ENCODE measurements at places on chromosomes 1 and 21.

DNA sequence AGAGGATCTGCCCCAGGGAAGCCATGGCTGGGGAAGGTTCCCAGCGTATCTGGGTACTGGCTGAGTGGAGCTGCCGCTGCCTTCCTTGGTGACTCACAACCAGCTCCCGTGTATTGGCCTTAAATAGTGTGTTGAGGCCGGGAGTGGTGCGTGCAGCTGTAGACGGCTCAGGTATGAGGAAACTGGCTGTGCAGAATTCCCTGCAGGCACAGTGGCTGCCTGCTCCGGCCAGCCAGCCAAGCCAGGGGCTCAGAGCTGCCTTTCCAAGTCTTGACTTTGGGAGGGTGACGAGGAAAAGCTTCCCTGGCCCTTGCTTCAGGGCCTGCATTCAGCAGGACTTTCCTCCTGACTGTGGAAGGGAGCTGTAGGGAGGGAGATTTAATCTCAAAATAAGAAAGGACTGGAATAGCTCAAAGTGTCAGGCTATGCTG, at the start of gene VTCN1:
Gene VTCN1 (minus strand): TSS at position 97 of the 431 bp plus-strand sequence. CDS start 72 bp downstream, at position 25.
- DNase-seq = no peak

DNA sequence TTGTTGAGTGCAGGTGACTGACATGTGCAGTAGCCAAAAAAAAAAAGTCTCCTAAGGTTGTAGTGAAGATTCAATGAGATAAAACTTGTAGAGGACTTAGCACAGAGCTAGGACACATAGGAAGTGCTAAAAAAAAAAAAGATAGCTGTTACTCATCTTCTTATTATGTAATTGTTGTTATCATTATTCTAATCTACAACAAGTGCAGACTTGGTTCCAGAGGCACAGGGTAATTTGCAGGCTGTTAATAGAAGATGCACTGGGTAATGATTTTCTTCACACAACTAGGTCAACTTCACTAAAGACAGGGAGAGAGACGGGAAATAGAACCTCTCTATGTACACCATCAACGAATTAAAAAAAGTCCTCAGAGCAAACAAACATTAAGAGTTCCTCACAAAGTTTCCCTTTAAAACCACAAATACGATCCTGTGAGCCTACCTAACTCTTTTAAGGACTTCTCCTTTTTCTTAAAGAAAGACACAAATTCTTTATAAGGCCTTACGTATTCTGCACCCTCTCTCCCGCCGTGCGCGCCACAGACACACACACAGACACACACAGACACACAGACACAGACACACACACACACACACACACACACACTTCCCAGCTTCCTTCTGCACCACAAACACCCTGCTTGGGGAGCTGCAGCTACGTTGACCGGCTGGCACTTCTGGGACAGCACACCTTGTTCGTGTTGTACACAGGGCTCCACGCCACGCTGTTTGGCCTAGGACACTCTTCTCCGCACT, 49.8 kb upstream of the GADD45A start:
- DNase-seq = no peak

GRCh38 chr1:7561331-7561921, 209.7 kb upstream of the VAMP3 start:
- DNase-seq = no peak

DNA sequence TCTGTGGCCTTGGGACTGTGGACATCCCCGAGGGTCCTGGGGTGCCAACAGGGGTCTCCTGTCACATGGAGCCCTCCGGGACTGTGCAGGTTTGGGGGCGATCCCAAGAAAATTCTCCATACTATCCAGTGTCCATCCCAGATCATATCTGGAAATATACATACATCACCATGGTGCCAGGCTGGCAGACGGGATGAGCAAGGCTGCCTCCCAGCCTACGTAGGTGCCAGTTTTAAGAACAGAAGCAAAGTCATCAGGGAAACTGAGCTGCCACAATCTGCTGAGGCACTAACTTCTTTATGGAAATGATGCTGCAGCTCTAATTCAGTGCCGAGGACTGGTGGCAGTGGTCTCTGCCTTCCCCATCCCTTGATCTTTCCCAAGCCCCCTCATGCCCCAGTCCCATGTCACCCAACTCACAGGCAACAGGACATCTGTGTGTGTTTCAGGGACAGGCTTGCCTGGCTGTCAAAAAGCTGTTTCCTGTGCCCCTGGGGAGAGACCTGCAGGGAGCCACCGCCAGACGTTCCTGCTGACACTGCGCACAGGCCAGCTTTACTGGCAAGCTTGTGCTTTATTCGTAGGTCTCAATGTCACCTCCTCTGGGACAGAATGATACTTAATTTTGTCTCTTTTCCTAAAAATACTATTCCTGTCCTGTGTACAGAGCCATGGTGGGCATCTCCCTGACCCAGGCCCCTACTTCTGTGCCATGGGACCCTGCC, 15.5 kb downstream of the TEX35 start:
- DNase-seq = no peak

GRCh38 chr1:81596341-81596740, 204.4 kb upstream of the ADGRL2 start:
- DNase-seq = no peak

- no peak for DNase-seq
Observed at GRCh38 chr1:58829866-58830265, 46.0 kb upstream of the JUN start.

DNA sequence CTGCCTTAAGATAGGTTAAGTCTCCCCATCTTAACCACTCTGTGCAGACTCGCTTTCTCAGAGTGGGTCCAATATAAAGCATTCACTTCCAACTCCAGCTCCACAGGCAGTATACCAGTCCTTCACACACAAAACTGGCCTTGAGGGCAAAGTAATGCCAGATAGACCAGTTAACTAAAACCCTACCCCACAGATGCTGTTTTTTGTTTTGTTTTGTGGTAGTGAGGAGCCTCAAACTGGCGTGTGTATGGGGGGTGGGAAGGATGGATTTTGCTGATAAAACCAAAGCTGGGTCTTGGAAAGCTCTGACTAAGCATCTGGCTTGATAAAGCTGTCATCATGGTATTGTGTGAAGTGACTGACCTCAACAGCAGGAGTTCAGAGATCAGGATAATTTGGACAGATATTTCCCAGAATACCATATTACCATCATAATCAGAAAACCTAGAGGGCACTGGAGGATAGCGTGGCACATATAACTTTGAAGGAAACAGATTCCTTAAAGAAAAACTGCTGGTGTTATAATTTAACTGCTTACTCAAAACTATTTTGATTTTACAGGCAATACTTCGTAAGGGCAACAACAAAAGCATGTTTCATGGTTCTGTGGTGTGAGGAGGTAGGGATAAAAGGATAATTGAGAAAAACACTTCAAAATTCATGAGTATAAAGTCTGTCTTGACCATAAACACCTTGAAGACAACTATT, 29.6 kb upstream of the CPLANE2 start:
- DNase-seq = peak; percentile 34

DNA sequence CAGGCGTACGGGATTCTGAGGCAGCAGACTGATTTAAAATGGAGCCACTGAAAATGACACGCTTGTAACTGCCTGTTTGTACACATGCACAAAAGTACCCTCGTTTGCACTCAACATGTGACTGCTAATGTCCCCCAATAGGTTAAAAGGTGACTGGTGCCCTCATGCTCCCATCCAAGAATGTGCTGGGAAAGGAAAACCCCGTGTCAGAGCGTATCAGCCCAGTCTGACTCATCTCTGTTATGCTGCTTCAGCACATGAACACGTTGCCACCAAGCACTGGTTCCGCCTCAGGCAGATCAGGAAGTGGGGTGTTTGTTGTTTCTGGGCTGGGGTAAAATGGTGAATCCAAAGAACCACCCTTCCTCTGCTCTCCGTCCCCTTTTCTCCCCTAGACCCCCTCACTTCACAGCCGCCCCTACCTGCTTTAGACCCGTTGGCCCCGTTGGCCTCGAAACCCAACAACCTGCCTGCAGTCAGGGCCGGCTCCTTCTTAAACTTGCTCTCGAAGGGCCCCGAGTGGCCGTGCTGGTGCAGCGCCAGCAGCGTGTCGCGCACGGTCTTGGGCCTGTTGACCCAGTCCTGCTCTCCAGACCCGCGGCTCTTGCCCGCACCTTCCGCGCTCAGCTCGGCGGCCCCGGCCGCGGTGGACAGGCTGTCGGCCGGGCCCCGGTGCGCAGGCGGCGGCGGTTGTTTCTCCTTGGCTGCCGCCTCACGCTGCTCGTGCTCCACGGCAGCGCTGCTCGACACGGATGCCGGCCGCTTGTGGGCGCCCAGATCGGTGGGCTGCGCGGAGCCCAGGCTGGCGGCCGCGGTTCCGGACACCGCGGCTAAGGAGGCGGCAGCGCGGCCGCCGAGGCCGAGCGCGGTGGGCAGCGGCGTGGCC, 1.7 kb downstream of the IRF2BP2 start:
- peak; percentile 70 for DNase-seq

GRCh38 chr1:39488012-39488545, 3.4 kb upstream of the BMP8A start:
- DNase-seq = no peak

DNA sequence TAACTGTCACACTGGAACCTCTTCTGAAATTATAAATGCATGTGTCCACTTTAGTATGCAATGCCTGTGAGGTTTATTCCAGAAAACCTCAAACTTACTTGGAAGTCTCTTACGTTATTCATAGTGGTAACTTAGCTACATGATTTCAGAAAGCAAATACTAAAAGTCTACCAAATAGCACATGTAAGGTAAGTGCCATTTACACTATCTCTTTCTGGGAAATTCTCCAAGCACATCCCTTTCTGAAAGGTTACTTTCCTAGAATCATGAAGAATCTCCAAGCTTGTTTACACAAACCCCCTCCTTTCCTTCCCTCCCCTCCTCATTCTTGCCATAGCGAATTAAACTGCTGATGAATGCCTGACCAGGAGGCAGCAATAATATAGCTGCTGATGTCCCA, 42.5 kb downstream of the RAB3GAP2 start:
- DNase-seq = no peak

DNA sequence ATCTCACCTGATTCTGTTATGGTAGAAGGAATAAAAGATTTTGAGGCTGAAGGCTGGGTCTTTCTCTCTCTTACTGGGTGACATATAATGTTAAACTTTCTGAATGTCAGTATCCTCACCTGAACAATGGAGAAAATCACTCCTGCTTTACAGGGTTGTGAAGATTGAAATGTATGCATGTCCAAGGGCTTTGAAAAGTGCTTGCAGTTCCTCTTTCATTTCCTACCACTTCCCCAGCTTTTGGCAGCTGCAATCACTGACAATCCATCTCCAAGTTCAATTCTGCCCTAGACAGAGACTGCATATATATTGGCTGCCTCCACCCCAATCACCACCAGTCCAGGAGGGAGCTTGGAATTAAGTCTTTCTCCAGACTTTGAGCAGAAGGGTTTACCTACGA, 39.8 kb downstream of the FAM78B start:
- no peak for DNase-seq

DNA sequence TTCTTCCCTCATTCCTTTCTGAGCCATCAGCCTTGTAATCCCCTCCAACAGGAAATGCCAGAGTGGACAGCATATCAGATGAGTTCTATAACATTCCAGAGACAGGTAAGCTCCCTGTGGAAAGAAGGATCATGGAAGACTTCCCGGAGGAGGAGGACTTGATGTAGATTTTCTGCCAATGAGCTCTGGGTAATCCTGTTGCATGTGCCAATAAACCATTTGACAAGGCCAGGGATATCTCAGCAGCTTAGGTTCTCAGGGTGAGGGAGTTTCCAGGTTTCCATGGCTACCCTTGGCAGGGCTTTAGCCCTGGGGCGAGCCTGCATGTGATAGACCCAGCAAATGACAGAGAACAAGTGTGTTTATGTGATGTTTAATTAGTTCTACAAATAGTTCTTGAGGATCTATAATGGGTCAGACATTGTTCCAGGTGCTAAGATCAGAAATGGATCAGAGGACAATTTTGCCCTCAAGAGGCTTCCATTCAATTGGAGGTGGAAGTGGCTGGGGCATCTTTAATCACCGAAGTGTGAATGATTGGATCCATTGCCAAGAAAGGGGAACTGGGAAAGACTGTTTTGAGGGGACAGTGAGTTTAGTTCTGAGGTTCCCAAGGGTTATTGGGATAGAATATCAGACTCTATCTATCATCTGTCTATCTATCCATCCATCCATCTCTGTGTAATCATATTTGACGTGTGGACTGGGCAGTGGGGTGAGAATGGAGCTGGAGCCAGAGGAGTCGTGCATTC, 6.9 kb downstream of the PLA2G5 start:
- DNase-seq = no peak

DNA sequence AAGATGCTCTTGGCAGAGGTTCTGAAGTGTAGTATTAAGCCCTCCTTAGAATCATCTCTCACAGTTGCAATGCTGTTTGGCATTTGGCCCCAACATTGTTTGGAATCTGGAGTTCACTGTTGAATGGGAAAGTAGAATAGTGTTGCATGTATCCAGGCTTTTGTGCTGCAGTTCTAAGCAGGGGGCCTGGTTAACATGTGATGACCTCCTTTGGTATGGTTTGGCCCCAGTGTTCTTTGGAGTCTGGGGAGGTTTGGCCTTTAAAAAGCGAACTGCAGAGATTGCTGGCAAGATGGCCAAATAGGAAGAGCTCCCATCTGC, 61.8 kb upstream of the PLD5 start:
- no peak for DNase-seq

DNA sequence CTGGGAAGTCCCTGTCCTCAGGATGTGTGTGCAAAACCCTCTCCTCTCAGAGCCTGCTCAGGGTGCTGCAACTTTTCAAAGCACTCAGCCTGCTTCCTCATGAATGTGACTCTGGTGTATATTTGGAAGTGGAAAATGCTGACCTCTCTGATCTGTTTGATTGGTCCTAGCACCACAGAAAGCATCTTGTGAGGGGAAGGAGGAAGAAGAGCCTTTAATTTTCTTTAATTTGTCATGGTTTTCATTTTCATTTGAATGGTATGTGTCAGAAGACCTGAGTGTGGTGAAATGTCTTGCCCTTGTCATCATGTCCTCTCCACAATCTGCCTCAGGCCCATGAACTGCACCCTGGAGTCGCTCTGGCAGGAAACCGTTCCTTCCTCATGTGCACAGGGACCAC, 383.5 kb downstream of the NTNG1 start:
- DNase-seq = no peak

- DNase-seq = no peak
Observed at GRCh38 chr1:21126324-21126723, 50.4 kb downstream of the EIF4G3 start.

GRCh38 chr1:193318347-193318746, 131.9 kb upstream of the B3GALT2 start:
- no peak for DNase-seq

- no peak for DNase-seq
Observed at GRCh38 chr1:33358795-33359503, 38.1 kb upstream of the A3GALT2 start.

- no peak for DNase-seq
Observed at GRCh38 chr1:28801461-28801860, 10.5 kb upstream of the OPRD1 start.

DNA sequence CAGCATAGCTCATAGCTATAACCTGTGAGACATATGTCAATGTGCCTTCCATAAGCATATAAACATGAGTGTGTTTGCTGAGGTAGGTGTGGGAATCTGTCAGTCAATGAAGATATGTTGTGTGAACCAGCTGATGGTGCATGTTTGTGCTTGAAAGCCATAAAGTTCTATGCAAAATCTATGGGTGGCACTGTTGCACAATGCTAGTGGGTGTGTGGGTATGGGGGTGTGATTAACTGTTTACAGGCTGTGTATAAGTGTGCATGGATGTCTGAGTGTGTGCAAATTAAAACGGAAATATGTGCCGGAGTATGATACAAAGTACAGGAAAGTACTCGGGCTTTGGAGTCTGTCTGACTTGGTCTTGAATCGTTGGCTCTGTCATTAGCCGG, 1.0 kb upstream of the ATP2B4 start:
- peak; percentile 56 for DNase-seq

Data from heart right ventricle (tissue), 16 donors.